Panc1 (cell line): ENCODE measurements at places on chromosomes 16 and 17. TPM values are rescaled to one million over a fixed set of nuclear protein-coding genes. Genes with fewer than 3 reads are reported as not detected.

CACNA1H gene
- total RNA-seq, result 31.1 TPM

PYDC1 gene
- not detected for total RNA-seq

PYY gene
- not detected for total RNA-seq

FSCN2 gene
- total RNA-seq, result 1.2 TPM

KDM6B gene
- 19.9 TPM for total RNA-seq

SLC13A2 gene
- total RNA-seq, result not detected

CORO1A gene
- 3.7 TPM for total RNA-seq

CHD9NB gene
- 0.64 TPM for total RNA-seq

AOC3 gene
- 0.21 TPM for total RNA-seq

LPO gene
- not detected for total RNA-seq

MT4 gene
- not detected for total RNA-seq

CNTNAP1 gene
- total RNA-seq, result 20.4 TPM

EXOC7 gene
- 190 TPM for total RNA-seq

EXOC3L1 gene
- 0.41 TPM for total RNA-seq

BICDL2 gene
- total RNA-seq, result 0.21 TPM

C1QTNF8 gene
- total RNA-seq, result 0.39 TPM

PERCC1 gene
- total RNA-seq, result not detected

DNA sequence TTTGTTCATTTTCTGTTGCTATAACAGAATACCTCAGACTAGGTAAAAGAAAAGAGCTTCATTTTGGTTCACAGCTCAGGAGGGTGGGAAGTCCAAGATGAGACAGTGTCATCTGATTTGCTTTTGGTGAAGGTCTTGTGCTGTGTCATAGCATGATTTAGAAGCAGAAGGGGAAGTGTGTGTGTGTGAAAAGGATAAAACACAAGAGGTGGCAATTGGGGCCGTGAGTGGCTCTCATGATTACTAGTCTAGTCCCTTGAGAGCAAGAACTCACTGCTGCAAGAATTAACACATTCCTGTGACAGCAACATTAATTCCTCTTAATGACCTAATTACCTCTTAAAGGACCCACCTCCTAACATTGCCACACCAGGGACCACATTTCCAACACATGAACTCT, 8.3 kb downstream of the SLC35G3 start:
- no peaks in the 10 kb centered on the region for H3K4me1 ChIP-seq
- H3K27me3 ChIP-seq, result peaks cover 12% of the 10 kb centered on the region; the same call in 1 of the 2 replicates
- no peak for DNase-seq
- H3K27ac ChIP-seq, result no peak overlapping the region

GRCh38 chr16:87426423-87427215, 34.5 kb downstream of the MAP1LC3B start:
- H3K27me3 ChIP-seq, result no peaks in the 10 kb centered on the region
- no peak overlapping the region for H3K4me3 ChIP-seq
- no peaks in the 10 kb centered on the region for H3K4me1 ChIP-seq

DNA sequence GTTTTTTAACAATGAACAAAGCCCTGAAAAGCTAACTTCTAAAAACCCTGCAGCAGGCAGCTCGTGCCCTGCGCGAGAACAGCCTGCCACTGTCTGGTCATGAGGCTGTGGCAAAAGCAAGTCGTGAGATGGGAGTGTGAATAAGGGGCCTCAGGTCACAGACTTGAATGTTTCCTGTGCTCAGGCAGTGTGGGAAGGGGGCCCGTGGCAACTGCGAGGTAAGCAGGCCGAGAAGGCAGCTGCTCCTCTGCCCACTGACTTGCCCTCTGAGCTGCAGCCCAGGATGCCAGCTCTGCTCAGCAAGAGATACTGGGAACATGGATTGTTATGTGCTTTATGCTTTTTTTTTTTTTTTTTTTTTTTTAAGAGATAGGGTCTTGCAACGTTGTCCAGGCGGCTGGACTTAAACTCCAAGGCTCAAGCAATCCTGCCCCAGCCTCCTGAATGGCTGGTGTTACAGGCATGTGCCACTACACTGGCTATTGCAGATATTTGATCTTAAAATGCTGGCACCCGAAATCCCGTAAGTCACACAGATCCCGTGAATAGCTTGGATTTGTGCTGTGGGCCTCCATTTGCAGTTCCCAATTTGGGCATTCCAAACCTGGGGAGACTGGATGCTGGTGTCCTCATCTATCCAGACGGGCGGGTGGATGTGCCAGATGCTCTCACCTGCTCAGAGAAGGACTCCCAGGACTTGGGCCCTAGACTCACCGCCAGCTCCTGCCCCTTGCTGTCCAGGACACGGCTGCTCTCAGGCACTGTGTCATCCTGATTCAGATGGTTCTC, 44.0 kb downstream of the UBN1 start:
- DNase-seq, result no peak
- no peak overlapping the region for H3K27ac ChIP-seq
- H3K27me3 ChIP-seq, result no peaks in the 10 kb centered on the region

GRCh38 chr17:49252148-49252695, 21.6 kb upstream of the PHOSPHO1 start:
- no peaks in the 10 kb centered on the region for H3K4me1 ChIP-seq
- no peaks in the 10 kb centered on the region for H3K27me3 ChIP-seq
- no peaks in the 10 kb centered on the region for H3K36me3 ChIP-seq
- H3K27ac ChIP-seq, result no peak overlapping the region

- no peak overlapping the region for H3K27ac ChIP-seq
- H3K4me3 ChIP-seq, result no peak overlapping the region
- no peak for DNase-seq
- no peaks in the 10 kb centered on the region for H3K36me3 ChIP-seq
- H3K27me3 ChIP-seq, result no peaks in the 10 kb centered on the region
Measured at GRCh38 chr16:3523281-3523680, 22.5 kb downstream of the CLUAP1 start.

GRCh38 chr17:51640108-51640622, 379.8 kb downstream of the UTP18 start:
- H3K27ac ChIP-seq, result no peak overlapping the region
- no peaks in the 10 kb centered on the region for H3K36me3 ChIP-seq
- DNase-seq, result peak; percentile 71
- no peaks in the 10 kb centered on the region; the same call in 1 of the 2 replicates for H3K4me1 ChIP-seq

- H3K27me3 ChIP-seq, result no peaks in the 10 kb centered on the region
- H3K4me3 ChIP-seq, result no peak overlapping the region
- H3K4me1 ChIP-seq, result peaks cover 13% of the 10 kb centered on the region
- no peak for DNase-seq
- H3K27ac ChIP-seq, result no peak overlapping the region
Measured at GRCh38 chr16:68328860-68329390, 18.1 kb downstream of the PRMT7 start.

DNA sequence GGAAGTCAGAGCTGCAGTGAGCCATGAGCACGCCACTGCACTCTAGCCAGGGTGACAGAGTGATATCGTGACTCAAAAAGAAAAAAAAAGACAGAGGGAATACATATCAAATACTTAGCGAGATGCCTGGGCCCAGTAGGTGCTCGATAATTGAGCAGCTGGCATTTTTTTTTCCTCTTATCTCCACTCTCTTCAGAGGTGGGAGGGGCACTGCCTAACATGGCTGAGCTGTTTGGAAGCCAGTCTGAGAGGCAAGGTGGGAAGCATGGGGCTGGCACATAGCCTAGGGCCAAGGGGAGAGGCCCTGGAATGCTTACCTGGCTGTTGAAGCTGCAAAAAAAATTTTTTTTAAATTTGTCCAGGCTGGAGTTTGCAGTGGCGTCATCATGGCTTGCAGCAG, 38.4 kb downstream of the HIC1 start:
- H3K36me3 ChIP-seq, result no peaks in the 10 kb centered on the region
- H3K27ac ChIP-seq, result no peak overlapping the region
- peaks cover 3% of the 10 kb centered on the region; the same call in 1 of the 2 replicates for H3K4me1 ChIP-seq
- no peaks in the 10 kb centered on the region for H3K27me3 ChIP-seq
- DNase-seq, result no peak
- no peak overlapping the region for H3K4me3 ChIP-seq

- no peak for DNase-seq
- H3K4me3 ChIP-seq, result no peak overlapping the region
- H3K27me3 ChIP-seq, result no peaks in the 10 kb centered on the region
Measured at GRCh38 chr17:58316260-58316960, 12.2 kb downstream of the TSPOAP1 start.

DNA sequence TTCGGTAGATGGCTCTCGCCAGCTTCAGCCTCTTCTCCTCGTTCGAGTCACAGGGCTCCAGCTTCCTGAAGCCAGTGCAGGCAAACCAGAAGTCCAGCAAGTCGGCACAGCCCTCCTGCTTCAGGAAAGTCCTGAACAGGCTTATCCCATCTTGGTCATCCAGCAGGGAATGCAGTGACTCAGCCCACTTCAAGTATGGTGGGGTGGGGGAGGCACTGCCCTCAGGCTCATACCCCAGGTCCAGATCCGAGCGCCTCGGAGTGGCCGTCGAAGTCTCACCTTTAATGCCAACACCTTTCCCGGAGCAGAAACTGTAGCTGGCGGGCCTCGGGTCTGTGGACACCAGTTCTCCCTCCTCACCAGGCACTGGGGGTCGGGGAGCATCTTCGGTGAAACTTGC, 5.9 kb downstream of the AXIN1 start:
- H3K36me3 ChIP-seq, result peaks cover 5% of the 10 kb centered on the region; the same call in 1 of the 2 replicates
- H3K4me3 ChIP-seq, result no peak overlapping the region
- H3K4me1 ChIP-seq, result peaks cover 4% of the 10 kb centered on the region; the same call in 1 of the 2 replicates
- no peak for DNase-seq
- H3K27ac ChIP-seq, result no peak overlapping the region

DNA sequence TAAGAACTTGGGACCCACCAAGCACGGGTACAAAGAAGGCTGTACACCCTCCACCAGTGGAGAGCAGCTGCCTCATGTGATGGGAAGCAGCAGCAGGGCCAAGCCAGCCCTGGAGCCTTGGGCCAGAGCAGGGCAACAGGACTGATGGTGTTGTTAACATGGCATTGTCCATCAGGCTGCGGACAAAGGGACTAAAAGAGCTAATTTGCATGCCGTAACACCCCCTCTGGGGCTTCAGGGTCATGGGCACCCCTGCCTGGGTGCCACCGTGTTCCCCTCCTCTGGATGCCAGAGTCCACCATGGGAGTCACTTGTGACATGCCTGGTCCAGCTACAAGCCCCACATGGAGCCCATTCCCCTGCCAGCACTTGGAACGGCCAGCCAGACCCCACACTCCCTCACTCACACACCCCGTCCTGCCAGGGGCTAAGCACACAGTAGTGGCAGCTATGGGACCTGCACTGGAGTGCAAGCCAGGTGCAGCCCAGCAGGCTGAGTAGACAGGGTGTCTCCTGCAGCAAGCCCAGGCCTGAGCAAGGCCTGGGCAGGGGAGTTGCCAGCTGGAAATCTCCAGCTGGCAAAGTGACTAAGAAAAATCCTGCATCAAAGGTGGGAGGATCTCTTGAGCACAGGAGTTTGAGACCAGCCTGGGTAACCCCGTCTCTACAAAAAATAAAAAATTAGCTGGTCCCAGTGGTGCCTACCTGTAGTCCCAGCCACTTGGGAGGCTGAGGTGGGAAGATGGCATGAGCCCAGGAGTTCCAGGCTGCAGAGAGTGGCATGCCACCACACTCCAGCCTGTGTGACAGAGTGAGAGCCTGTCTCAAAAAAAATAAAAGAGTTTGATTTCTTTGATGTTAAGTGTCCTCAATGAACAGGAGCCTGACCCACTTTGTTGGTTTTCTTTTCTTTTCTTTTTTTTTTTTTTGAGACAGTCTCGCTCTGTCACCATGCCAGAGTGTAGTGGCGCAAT, 33.7 kb downstream of the NOL11 start:
- H3K4me1 ChIP-seq, result no peaks in the 10 kb centered on the region
- H3K27me3 ChIP-seq, result no peaks in the 10 kb centered on the region
- H3K36me3 ChIP-seq, result peaks cover 3% of the 10 kb centered on the region; the same call in 1 of the 2 replicates
- H3K4me3 ChIP-seq, result no peak overlapping the region

DNA sequence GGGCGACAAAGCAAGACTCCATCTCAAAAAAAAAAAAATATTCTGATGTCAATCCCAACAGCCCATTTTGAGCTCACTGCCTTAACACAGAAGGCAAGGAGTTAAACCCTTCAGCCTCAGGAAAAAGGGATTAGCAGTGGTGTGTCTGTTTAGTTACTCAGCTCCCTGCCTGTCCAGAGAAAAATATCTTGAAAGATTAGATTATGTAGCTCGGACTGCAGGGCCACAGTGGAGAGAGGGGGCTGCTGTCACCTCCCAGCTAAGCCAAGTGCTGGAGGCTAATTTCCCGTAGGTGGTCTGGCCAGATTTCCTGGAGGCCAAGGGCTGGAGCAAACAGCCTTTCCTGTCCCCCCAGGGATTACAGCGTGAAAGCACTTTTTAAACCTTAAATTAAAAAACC, 50.3 kb downstream of the C16orf95 start:
- DNase-seq, result no peak
- no peak overlapping the region for H3K27ac ChIP-seq
- no peaks in the 10 kb centered on the region for H3K4me1 ChIP-seq
- H3K27me3 ChIP-seq, result no peaks in the 10 kb centered on the region
- H3K4me3 ChIP-seq, result no peak overlapping the region

DNA sequence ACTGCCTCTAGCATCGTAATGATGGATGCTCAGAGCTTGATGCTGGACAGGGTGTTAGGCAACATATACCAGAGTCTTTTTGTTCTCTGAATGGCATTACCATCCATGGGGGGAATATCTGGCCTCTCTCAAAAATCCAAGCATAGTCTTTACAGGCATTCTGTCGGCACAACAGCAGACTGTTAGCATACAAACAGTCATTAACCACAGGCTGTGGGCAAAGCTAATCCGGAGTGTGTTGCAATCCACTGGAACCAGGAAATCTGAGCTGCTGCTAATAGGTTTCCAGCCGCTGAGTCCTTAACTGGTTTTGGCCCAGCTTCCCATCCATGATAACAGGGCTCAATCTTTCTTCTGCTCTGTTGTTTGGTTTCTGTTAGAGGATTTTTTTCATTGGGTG, 371.9 kb downstream of the HS3ST3B1 start:
- H3K36me3 ChIP-seq, result no peaks in the 10 kb centered on the region
- no peak for DNase-seq
- H3K27me3 ChIP-seq, result no peaks in the 10 kb centered on the region
- no peaks in the 10 kb centered on the region for H3K4me1 ChIP-seq

GRCh38 chr16:51573191-51573590, 422.1 kb upstream of the SALL1 start:
- no peaks in the 10 kb centered on the region for H3K36me3 ChIP-seq
- no peak overlapping the region for H3K4me3 ChIP-seq
- H3K27me3 ChIP-seq, result no peaks in the 10 kb centered on the region

- H3K4me3 ChIP-seq, result no peak overlapping the region
- DNase-seq, result no peak
- H3K27me3 ChIP-seq, result no peaks in the 10 kb centered on the region
- H3K36me3 ChIP-seq, result no peaks in the 10 kb centered on the region
Measured at GRCh38 chr16:10136916-10137315, 45.3 kb downstream of the GRIN2A start.

GRCh38 chr17:3003296-3004149, 59.9 kb downstream of the OR1D5 start:
- no peaks in the 10 kb centered on the region for H3K27me3 ChIP-seq
- peaks cover 11% of the 10 kb centered on the region for H3K4me1 ChIP-seq
- no peak overlapping the region for H3K27ac ChIP-seq
- no peak for DNase-seq
- H3K4me3 ChIP-seq, result 0 out of 2 replicates have a peak overlapping the region, but pooled peaks have one; percentile 7

GRCh38 chr16:649631-650030, 466 bp downstream of the WDR90 start:
- H3K4me3 ChIP-seq, result peak overlapping the region; percentile 56
- peak overlapping the region; percentile 51 for H3K27ac ChIP-seq
- no peak for DNase-seq
- H3K36me3 ChIP-seq, result no peaks in the 10 kb centered on the region

- no peaks in the 10 kb centered on the region for H3K36me3 ChIP-seq
- H3K4me1 ChIP-seq, result no peaks in the 10 kb centered on the region
- no peak for DNase-seq
- no peaks in the 10 kb centered on the region for H3K27me3 ChIP-seq
Measured at GRCh38 chr16:54366943-54367342, 80.4 kb upstream of the IRX3 start.

GRCh38 chr17:66847704-66848103, 12.8 kb downstream of the CACNG5 start:
- H3K36me3 ChIP-seq, result no peaks in the 10 kb centered on the region
- H3K27me3 ChIP-seq, result no peaks in the 10 kb centered on the region
- no peak overlapping the region for H3K4me3 ChIP-seq
- H3K27ac ChIP-seq, result no peak overlapping the region
- H3K4me1 ChIP-seq, result no peaks in the 10 kb centered on the region
